Activated CD8-positive, alpha-beta memory T cell treated with anti-CD3 and anti-CD28 coated beads for 4 hours (primary cell): ENCODE measurements at places on chromosomes 2 and 18.

DNA sequence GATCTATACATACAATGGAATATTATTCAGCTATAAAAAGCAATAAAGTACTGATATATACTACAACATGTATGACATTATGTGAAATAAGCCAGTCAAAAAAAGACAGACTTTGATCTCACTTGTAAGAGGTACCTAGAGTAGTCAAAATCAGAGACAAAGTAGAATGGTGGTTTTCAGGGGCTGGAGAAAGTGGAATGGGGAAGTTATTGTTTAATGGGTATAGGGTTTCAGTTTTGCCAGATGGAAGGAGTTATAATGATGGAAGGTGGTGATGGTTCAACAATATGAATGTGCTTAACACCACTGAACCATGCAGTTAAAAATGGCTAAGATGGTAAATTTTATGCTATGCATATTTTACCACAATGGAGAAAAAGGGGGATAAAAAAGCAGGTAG is 6.3 kb downstream of the COBLL1 start:
- DNase-seq, result no peak

DNA sequence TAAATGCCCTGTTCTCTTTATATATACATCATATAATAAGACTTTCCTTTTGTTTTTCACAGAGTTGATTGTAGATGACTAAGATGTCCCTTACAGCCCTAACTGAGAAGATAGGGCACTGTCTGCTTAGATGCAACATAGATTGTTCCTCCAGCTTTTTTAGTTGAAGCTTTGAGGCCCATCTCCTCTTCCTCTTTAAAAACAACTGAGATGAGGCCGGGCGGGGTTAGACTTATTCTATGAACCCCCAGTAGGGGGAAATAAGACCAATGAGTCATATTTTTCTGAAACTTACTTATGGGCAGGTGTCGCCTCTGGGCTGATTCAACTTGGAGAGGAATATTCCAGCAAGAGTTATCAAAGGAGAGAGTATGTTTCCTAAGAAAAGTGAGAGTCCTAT is 84.6 kb downstream of the FBXO15 start:
- DNase-seq, result no peak

DNA sequence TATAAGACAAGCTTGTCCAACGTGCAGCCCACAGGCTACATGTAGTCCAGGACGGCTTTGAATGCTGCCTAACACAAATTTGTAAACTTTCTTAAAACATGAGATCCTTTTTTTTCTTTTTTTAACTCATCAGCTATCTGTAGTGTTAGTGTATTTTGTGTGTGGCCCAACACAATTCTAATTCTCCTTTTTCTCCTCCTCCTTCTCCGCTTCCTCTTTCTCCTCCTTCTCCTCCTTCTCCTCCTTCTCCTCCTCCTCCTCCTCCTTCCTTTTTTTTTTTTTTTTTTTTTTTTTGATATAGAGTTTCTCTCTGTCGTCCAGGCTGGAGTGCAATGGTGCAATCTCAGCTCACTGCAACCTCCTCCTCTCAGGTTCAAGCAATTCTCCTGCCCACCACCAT is 39.3 kb upstream of the GTF2A1L start:
- no peak for DNase-seq

- no peak for DNase-seq
These were observed 87.3 kb downstream of the SEPTIN10 start for GRCh38 chr2:109526442-109526970.

- no peak for DNase-seq
These were observed 16.2 kb upstream of the CLASP1 start for GRCh38 chr2:121665504-121665903.

GRCh38 chr18:32297579-32298170 is 107.8 kb downstream of the MEP1B start:
- no peak for DNase-seq

GRCh38 chr2:222592176-222592575 is 63.7 kb downstream of the FARSB start:
- no peak for DNase-seq

- no peak for DNase-seq
These were observed 50.8 kb downstream of the EPHA4 start for GRCh38 chr2:221521233-221521845.

DNA sequence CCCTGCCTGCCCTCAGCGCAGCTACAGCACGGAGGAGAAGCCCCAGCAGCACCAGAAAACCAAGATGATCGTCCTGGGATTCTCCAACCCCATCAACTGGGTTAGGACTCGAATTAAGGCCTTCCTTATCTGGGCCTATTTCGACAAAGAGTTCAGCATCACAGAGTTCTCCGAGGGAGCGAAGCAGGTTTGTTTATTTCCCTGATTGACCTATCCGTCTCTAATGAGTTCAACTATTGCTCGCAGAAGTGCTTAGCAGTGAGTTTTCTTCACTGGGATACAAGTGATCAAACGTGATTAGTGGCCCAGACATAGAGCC is 639 bp downstream of the MAIP1 start:
- DNase-seq, result no peak

- DNase-seq, result no peak
These were observed 27.1 kb upstream of the TFPI start for GRCh38 chr2:187581125-187581896.

DNA sequence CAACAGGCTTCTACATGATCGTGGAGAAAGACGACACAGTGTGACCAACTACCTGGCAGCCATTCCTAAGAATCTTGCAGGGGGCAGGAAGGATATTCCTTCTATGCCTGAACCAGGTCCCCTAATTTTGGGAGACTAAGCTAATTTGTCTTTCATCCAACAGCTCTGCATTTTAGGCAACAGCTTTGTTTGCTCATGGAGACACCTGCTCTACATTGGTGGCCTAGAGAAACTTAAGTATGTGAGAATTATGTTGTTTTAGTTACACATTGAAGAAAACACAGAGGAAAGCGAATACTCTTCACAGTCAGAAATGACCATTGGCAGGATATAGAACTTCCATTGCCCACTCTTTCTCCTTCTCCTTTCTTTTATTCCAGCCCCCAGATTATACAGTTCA is 75.2 kb downstream of the ASXL3 start:
- no peak for DNase-seq

GRCh38 chr2:231800493-231801091 is 14.3 kb downstream of the COPS7B start:
- no peak for DNase-seq

DNA sequence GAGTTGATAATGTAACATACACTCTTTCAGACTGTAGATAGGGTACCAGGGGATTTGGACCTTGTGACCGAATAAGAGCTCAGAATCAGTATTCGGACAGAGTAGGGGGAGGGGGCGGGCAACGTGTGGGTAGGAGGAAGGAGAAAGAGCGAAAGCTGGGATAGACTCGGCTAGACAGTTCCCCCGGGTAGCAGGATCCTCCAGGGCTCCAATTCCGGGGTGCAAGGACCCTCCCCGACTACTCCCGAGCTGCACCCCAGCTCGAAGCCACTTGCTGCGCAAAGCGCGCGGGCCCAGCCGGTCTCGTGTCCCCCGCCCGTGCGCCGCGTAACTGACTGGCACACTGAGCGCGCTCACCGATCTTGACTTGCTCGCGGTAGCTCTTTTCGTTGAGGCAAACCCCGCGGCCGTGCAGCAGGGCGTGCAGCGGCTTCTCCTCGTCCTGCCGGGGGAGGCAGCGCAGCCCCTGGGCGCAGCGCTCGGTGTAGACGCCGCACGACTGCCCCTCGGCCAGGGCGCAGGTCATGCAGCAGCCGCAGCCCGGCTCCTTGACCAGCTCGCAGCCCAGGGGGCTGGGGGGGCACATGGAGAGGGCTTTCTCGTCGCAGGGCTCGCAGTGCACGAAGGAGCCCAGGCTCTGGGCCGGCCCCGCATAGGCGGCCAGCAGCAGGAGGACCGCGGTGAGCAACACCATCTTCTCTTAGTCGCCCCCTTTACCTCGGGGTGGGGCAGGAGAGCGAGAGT is 1.1 kb downstream of the IGFBP5 start:
- no peak for DNase-seq

GRCh38 chr18:35732636-35733035 is 151.1 kb downstream of the GALNT1 start:
- DNase-seq, result no peak

- no peak for DNase-seq
These were observed 170.6 kb upstream of the PKDCC start for GRCh38 chr2:41877114-41877678.

DNA sequence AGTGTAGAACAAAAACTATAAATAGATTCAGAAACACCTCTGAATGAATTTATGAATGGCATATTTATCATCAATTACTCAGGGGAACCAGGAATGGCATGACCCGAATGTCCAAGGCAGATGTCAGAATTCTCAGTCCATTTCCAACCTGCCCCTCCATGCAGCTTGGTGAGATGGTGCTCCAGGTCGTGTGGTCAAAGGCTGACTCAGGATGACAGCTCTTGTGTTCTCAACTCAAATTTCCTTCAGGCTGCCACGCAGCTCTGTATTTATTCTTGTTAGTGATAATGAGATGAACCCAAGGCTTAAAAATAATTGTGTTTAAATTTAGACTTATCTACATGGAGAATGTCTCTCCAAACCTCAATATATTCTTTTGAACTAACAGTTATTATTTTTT is 146.9 kb downstream of the METTL4 start:
- no peak for DNase-seq

DNA sequence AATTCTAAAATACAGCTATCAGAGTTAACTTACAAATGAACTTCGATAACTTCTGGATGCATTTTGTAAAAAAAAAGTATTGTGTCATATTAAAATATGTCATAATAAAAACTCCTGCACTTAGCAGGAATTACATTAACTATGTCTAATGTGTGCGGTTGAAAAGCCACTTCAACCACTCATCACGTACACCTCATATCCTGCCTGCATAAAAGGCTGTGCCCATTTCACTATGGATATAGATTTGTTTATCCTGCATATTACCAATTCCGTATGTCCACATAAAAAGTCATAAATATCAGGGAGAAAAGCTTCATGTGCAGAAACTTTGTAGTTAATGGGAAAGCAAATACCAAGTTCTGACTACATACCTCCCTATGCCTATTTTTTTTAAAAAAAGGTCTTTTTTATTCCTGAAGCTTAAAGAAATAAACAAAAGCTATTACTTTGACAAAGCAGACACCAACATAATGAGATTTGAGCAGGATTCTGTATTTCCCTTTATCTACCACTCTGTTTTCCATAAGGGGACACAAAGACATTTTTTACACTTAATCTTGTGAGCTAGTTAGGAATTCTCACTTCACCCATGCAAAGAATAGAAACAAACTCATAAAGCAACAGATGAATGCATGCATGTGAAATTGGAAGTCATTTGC is 96.1 kb downstream of the PPP1R1C start:
- DNase-seq, result no peak

- DNase-seq, result no peak
These were observed 41.6 kb downstream of the TOGARAM2 start for GRCh38 chr2:29022679-29023078.

- no peak for DNase-seq
These were observed 761 bp upstream of the IDH1 start for GRCh38 chr2:208255557-208256106.

GRCh38 chr18:58344861-58345463 is 283.9 kb downstream of the ALPK2 start:
- DNase-seq, result no peak

- DNase-seq, result no peak
These were observed 153.4 kb downstream of the CAPN13 start for GRCh38 chr2:30653847-30654246.

DNA sequence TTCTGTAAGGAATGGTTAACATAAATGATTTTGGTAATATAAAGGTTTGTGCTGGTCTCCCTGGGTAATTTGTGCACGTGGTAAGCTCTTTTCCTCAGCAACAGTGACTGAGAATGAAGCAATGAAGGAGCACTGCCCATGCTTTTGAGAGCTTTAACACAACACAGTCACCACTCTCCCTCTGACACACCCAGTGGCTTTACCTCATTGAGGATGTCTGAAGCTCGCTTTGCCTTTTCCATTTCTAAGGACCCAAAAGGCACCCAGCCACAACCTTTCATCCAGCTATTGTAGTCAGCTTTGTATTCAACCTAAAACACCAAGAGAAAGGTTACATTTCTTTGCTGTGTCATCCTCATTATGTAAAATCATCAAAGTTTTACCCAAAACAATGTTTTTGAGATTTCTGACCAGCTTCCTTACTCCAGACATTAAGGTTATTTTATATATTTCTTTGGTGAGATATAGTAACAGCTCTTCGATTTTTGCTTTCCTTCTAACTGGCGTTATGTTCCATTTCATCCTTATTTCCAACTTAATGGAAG is 51.7 kb downstream of the NEB start:
- no peak for DNase-seq

DNA sequence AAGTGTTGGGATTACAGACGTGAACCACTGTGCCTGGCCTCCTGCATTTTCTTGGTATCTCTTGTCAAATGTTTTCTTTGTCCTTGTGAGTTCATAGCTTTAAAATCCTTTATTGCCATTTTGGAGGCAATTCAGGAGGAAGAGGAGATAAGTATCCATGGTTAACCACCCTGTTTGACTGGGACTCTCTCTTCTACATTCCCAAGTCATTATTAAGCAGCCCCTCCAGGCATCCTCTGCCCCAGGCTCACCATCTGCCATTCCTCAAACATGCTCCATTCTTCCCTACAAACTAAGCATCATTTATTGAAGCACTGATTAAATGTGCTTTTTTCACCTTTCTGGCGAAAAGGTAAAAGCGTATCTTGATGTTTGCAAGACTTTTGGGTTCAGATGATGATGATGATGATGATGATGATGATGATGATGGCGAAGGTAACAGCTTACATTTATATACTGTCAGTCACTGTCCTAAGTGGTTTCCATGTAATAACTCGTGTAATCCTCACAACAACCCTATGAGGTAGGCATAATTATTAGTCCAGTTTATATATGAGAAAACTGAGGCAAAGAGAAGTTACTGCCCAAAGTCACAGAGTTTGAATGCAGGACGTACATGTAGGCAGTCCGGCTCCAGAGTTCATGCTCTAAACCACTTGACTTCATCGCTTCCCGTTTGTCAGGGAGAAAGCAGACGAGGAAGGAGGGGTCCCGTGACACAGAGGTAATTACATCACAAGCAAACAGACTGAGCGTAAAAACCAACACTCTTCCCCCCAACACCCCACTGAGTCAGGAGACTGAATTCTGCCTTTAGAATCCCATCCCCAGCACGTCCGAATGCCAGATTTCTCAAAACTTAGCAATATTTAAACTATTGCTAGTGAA is 69.7 kb upstream of the ACKR3 start:
- no peak for DNase-seq

DNA sequence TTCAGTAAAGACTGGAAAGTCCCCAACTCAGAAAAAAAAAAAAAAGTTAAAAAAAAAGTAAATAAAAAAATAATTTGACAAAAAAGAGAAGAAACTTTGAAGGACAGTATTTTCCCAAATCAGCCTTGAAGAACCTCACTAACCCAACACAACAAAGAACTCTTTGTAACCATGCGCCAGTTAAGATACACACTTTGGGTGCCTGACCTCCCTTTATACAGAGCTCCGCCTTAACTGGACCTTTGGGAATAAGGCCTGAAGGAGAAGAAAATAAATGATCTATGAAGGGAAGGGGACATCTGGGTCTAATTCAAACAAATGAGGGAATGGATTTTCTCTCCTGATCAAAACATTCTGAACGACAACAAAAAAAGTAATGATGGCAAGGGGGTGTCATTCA is 2.2 kb upstream of the GFPT1 start:
- DNase-seq, result no peak

GRCh38 chr18:43863180-43863579 is 585.9 kb upstream of the SYT4 start:
- DNase-seq, result no peak
